ENCODE measurements at places on chromosomes 12 and 14.

GRCh38 chr12:110277530-110278254 is 3.4 kb upstream of the ATP2A2 start:
- DNase-seq, result no peak

DNA sequence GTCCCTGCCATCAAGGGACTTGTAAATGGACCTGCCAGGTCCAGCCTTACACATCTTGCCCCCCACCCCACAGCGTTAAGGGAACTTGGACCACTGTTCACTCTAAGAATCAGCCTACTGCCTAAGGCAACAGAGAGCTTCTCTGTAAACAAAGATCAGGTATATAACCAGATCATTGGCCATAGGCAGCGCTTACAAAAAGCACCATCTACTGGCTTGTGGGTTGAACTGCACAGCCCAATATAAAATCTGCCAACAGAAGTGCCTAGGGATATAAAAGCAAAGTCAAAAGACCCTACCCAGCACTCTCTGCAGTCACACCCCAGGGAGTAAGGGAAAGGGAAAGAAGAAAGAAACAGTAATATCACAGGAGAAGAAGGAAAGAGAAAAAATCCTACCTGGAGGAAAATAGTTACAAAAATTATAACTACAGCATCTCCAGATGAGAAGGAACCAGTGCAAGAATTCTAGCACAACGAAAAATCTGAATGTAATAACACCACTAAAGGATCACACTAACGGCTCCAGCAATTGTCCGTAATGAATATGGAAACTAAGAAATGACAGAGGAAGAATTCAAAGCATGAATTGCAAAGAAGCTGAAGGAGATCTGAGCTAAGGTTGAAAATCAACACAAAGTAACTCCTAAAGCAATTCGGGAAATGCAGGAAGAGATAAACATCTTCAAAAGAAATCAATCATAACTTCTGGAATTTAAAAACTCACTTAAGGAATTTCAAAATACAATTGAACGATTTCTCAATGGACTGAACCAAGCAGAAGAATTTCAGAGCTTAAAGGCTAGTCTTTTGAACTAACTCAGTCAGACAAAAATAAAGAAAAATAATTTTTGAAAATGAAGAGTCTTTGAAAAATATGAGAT is 95.2 kb upstream of the PCED1B start:
- peak; percentile 24 for DNase-seq

- no peak for DNase-seq
Observed at GRCh38 chr12:72368719-72369422, 96.7 kb downstream of the TRHDE start.

DNA sequence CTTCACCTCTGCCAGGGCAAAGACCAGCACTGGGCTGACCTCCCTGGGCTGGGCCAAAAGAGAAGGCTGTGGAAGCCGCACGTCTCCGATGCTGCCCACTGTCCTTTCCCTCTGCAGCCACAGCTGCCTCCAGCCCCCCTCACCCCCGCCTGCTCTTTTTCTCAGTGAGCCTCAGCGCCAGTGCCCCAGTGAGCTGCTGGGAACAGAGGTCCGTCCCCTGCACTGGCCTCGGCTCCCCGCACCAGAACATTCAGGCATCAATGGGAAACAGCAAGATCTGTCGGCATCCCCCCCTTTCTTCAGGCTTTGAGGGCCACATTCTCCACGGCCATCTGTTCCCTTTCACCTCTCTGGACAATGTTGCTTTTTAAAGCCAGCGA is 398.1 kb downstream of the ZFP36L1 start:
- DNase-seq, result no peak

GRCh38 chr12:102462795-102463465 is 17.4 kb downstream of the IGF1 start:
- DNase-seq, result no peak

DNA sequence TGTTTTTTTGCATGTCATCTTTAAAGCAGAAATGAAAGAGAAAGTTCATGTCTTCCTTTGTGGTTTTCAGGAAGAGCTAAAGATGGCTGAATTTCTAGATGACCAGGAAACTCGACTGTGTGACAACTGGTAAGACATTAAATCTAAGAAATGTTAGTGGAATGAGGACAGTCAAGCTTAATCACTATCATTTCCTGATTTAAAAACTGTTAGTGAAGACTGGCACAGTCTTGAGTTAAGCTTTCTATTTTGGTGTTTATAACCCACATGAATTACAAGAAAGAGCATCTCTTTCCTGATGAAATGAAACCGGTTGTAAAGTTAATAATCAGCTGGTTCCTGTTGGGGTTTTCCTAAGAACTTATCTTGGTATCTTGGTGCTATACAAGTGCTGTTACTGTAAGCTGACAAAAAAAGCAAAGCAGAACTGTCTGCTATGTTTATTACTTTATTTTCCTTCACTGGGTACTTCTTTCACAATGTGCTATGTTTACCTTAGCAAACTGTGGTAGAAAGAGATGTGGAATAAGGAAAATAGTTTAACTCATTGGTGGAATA is 5.2 kb downstream of the TRAFD1 start:
- no peak for DNase-seq

DNA sequence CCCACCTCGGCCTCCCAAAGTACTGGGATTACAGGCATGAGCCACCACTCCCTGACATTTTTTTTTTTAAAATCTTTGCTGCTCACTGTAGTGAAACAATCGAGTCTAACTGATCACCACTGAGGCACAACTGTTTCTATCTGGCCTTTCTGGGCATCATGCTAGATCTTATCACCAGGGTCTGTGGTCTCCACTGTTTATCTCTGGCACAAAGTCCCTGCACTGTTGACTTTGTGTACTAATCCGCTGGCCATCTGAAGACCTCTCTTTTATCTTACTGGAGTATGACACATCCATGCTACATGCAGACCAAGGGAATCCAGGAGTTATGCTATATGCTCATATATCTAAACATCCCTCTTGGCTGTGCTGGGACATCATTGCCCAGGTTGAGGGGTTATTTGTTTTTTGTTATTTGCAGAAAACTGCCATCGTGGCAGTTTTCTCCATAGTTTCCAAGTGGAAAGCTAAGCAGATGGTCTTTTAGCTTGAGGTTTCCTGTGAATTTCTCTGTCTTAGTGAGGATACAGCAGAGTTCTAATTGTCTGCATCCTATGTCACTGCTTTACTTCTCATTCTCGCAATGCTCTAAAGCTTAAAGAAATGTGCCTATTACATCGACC is 456.9 kb downstream of the CCER1 start:
- no peak for DNase-seq

- DNase-seq, result no peak
Observed at GRCh38 chr12:51923506-51924365, 16.4 kb downstream of the ACVRL1 start.

DNA sequence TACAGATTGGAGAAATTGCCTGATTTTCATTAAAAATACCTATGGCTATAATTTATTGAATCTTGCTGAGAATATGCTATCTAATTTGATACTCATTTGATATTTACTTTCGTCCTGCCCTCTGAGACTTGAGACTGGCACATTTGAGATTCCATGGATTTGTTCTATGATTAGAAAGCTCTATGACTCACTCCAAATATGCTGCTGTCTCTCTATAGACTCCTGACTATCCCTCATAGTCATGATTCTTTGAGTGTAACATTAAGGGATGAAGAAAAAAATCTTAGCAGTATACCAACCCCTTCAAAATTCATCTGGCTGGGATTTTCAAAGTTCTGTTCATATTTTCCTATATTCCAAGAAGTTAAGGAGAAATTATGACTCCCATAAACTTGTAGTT is 191.9 kb downstream of the LRIG3 start:
- DNase-seq, result no peak

DNA sequence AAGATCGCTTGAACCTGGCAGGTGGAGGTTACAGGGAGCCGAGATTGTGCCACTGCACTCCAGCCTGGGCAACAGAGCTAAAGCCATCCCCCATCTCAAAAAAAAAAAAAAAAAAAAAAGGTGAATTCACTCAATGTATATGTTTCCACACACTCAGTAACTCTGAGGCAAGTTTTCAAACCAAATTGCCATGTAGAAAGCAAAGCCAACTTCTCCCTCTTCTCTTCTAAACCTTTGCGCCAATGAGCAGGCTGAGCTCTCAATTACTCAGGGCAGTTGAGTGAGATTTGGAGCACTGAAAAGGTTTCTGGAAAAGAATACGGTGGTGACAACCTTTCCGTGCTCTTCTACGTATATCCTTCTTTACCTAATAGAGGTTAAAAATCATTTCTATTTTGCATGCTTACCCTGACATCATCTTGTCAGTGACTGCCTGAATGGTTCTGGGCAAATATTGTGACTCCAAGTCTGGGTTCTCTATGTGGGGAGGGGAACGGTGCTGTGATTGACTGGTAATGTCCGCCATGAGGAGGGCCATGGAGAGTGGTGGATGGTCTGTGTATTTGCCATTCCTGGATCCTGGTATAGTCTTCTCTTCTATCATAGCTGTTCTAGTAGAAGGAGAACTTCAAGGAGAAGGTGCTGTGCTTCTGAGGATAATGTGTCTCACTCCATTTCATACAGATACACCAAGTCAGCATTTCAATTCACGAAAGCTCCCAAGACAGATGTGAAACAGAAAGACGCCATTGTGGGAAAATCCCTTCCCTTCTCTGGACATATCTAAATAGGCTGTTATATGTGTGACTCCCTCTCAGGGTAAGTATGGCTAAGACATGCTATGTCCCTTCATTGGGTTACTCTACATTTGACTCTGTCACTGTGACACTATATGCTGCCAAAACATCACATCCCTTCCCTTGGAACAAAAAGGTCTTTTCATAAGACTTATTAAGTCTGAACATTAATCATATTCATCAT is 46.2 kb upstream of the MED13L start:
- no peak for DNase-seq

- DNase-seq, result peak; percentile 16
Observed at GRCh38 chr14:24734917-24735500, 101.0 kb upstream of the GZMB start.

DNA sequence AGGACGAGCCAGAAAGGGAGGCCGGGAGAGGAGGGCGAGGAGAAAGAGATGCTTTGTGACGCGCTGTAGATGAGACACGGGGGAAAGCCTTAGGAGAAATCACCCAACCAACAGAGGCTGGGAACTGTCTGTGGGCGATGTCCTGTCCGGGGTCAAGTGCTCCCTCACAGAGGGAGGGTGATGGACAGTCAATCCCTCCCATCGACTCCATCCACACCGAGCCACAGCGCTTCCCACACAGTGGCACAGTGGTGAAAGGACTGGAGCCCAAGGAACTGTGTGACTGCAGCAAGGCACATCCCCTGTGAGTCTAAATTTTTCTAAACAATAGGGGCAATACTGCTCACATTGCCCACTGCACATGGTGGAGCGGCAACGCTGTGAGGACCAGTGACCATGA is 89.1 kb downstream of the TTC7B start:
- no peak for DNase-seq

GRCh38 chr14:100851946-100852620 is 26.2 kb downstream of the MEG3 start:
- no peak for DNase-seq

- DNase-seq, result no peak
Observed at GRCh38 chr12:127284021-127284420, 982.9 kb upstream of the TMEM132C start.

- no peak for DNase-seq
Observed at GRCh38 chr12:98319716-98320425, 195.5 kb upstream of the TMPO start.

GRCh38 chr12:7637615-7638014 is 28.1 kb downstream of the APOBEC1 start:
- DNase-seq, result no peak

DNA sequence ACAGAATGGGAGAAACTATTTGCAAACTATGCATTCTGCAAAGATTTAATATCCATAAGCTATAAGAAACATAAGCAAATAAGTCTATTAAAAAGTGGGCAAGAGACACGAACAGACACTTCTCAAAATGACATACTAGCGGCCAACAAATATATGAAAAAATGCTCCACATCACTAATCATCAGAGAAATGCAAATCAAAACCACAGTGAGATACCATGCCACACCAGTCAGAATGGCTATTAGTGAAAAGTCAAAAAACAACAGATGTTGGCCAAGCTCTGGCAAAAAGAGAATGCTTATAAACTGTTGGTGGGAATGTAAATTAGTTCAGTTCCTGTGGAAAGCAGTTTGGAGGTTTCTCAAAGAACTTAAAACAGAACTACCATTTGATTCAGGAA is 121.3 kb downstream of the KCNMB4 start:
- peak; percentile 22 for DNase-seq

- peak; percentile 51 for DNase-seq
Observed at GRCh38 chr12:120228291-120229070, 27.6 kb upstream of the RPLP0 start.

Data from NCI-H526 (cell line).